ENCODE measurements at places on chromosomes 1 and 21.

GRCh38 chr1:72431810-72432209 lies 149.5 kb upstream of the NEGR1 start:
- DNase-seq: no peak

- no peak for DNase-seq
These were observed 5.5 kb downstream of the LRRC42 start for GRCh38 chr1:53951697-53952096.

DNA sequence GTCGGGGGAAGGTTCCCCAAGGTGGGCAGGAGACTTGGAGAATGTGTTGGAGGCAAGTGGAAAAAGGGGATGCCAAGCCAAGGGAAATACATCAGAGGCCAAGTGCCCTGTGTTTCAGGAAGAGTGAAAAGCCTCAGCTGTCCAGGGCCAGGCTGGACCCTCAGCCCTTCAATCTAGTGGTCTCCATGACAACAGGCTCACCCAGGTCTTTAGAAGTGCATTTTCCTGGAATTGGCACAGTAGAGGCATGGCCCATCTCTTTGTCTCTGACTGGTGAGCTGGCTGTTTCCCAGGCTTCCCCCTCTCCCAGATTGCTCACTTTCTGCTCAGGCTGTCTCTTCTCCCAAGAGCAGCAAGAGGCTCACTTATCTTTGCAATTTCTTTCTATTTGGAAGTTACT lies 10.4 kb upstream of the RHBG start:
- no peak for DNase-seq

DNA sequence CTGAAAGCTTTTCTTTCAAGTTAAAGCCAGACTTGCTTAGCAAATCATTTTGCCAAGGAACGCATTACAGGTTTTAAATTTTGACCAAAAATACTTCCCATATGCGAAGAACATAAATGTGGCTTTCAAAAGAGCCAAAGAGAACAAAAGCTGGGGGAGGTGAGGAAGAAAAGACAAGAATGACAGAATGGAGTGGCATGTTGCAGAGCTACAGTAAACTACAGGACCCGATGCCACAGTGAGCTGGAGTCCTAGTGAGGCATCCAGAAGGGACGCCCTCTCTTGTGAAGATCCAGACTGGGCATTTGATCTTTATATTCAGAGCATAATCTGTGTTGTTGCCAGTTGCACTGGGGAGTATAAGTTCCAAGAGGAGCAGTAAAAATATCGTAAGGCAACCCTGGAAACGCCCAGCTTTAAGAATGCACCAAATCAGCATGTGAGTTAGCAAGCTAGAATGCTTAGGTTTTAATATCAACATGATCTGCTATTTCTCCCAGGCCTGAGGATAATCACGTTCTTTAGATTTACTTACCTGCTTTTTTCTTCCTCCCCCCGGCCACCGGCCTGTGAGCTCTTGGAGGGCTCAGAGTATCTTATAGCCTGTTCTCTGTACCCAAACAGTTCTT lies 48.4 kb upstream of the HOOK1 start:
- DNase-seq: no peak

Data from RKO (cell line).